ENCODE measurements at places on chromosomes 13 and 19.

DNA sequence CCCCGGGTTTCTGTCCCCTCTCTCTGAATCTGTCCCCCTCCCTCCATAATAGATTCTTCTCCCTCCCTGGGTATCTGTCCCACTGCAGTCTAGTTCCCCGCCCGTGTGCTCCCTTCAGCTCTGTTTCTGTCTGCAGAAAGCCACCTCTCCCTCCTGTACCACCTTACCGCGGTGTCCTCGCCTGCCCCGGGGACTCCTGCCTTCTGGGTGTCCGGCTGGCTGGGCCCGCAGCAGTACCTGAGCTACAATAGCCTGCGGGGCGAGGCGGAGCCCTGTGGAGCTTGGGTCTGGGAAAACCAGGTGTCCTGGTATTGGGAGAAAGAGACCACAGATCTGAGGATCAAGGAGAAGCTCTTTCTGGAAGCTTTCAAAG, 1.3 kb downstream of the FCGRT start:
- no peak for DNase-seq

DNA sequence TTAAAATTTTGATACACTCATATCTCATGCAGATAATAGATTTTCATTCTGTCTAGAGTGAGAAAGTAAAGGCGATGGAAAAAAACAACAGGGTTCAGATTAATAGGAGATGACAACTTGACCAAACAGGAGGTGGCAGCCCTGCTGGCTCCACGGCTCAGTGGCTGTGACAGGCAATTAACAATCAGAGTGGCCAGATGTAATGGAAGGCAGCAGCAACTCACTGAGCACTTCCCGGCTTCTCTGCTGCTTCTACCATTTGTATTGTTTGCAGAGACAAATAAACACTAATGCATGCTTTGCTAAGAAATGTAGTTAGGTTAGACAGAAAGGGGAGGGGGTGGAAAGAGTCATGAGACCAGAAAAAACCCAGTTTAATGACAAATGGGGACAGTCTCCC, 473.0 kb upstream of the SLC10A2 start:
- DNase-seq: no peak

- DNase-seq: no peak
Observed at GRCh38 chr13:100280681-100281080, 191.8 kb downstream of the PCCA start.

- no peak for DNase-seq
Observed at GRCh38 chr13:112716461-112716820, 26.6 kb downstream of the ATP11A start.

- no peak for DNase-seq
Observed at GRCh38 chr13:80145171-80145690, 195.7 kb downstream of the SPRY2 start.
